ENCODE measurements at places on chromosomes 1 and 21. TPM values are rescaled to one million over a fixed set of nuclear protein-coding genes. Genes with fewer than 3 reads are reported as not detected.

Gene SPRR5
- total RNA-seq = not detected

Gene SLC25A44
- total RNA-seq = 23.5 TPM

Gene LYPD8
- total RNA-seq = not detected

Gene TRAF5
- 50.7 TPM for total RNA-seq

Gene RCSD1
- 75.5 TPM for total RNA-seq

Gene DDAH1
- total RNA-seq = 0.74 TPM

Gene NTMT2
- total RNA-seq = not detected

Gene RBM11
- 2.8 TPM for total RNA-seq

Gene COL24A1
- not detected for total RNA-seq

Gene PEX10
- total RNA-seq = 13.1 TPM

Gene ZNF697
- not detected for total RNA-seq

Gene MYBPH
- total RNA-seq = not detected

All from activated T-helper 17 cell treated with anti-CD3 and anti-CD28 coated beads, Interleukin-2, amount 50 U/mL, for 72 hours (primary cell).